Activated naive CD4-positive, alpha-beta T cell treated with anti-CD3 and anti-CD28 coated beads, Interleukin-2, amount 10 ng/mL, durations not matched to agents 7 days and 5 days (primary cell): ENCODE measurements at places on chromosomes 12 and 14.

DNA sequence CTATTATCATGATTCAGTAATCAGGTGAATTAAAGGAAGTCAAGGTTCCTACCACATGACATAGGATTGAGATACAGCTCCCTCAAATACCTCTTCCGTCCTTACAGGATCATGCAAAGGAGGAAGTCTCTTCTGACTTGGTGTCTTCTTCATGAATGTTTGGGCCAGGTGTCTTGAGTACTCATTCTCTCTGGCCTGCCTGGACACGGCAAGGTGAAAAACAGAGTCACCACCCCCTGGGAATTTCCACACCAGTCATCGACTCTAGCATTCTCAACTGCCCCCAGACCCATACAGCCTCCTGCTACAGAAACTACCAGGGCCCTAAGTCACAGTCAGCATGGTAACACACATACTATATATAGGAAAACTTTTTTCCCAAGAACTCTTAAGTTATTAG lies 44.9 kb upstream of the LTBP2 start:
- no peak for DNase-seq

DNA sequence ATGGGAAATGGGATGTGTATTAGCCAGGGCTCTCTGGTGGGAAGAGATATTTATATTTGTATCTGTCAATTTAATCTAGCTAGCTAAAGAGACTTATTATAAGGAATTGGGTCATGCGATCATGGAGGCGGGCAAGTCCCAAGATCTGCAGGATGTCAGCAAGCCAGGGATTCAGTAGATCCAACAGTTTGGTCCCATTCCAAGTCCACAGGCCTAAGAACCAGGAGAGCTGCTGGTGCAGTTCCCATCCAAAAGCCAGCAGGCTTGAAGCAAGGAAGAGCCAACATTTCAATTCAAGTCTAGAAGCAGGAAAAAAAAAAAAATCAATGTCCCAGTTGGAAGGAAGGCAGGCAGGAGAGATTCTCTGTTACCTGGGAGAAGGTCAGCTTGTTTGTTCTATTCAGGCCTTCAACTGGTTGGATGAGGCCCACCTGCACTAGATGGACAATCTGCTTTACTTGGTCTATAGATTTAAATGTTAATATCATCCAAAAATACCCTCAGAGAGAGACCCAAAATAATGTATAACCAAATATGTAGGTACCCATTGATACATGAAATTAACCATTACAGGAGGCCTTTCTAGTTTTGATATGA lies 60.7 kb upstream of the BCAT1 start:
- DNase-seq, result no peak

DNA sequence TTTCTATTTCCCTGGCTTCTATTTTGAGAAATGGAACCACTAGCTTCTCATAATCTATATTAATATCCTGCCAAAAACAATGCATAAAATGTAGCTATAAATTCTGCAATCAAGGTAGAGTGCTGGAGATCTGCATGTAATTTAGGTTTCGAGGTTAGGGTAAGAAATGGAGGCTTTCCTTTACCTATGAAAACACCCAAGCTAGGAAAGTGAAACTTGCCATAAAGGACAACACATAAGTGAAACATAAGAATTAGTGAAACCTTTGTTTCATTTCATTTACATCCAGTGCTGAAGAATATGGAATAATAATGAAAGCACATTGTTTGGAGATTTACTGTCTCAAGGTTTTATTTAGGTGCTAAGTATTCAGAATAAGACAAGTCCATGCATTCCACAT lies 9.7 kb downstream of the CLEC2A start:
- DNase-seq, result no peak

DNA sequence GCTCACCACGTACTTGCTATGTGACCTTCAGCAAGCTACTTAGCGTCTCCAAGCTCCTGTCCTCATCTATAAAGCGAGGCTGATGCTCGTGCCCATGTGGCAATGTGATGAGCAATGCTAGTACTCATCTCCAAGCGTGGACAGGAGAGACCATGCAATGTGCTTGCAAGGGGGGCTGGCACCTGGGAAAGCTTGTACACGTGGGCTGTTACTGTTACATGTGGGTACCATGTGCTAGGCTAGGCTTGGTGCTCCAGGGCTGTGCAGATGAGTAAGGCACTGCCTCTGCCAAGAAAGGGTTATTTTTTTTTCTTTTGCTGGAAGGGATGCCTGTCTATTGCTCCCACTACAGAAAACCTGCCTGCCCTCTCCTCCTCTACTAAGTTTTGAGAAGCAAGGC lies 46.6 kb downstream of the TSPAN11 start:
- no peak for DNase-seq

GRCh38 chr14:100856056-100856950 lies 30.4 kb downstream of the MEG3 start:
- no peak for DNase-seq

DNA sequence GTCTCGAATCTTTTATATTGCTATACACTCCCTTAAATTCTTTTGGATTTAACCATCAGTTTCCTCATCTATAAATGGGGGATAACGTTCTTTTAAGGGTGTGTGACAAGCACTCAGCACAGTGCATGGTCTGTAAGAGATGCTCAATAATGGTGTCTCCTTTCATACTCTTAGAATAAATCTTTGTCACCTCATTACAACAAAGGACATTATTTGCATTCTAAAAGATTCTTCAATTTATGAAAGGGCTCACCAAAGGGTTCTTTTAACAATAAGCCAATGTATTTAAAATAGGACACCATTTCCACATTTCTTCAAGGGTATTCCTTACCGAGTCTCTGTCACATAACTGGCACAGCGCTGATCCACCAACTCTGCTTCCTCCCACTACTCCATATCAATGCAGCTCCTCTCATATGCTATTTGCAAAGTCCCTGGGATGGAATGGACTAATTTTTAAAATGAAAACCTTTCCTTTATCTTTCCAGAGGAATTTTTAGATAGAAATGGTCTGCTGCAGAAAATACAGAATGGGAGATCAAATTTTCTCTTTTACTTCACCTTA lies 29.2 kb upstream of the RIC8B start:
- DNase-seq, result no peak

DNA sequence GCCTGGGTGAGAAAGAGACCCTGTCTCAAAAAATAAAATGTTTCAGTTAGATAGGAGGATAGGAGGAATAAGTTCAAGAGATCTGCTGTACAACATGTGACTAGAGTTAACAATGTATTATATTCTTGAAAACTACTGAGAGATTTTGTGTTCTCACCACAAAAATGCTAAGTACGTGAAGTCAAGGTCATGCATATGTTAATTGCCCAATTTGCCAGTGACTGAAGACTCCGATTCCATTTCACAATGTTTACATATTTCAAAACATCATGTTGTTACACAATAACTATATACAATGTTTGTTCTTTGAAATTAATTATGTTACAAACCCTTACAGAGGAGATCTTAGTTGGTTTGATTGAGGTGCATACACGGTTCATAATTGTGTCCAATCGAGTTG lies 52.1 kb downstream of the SLC15A4 start:
- no peak for DNase-seq
